ENCODE measurements at places on chromosomes 2 and 18.

DNA sequence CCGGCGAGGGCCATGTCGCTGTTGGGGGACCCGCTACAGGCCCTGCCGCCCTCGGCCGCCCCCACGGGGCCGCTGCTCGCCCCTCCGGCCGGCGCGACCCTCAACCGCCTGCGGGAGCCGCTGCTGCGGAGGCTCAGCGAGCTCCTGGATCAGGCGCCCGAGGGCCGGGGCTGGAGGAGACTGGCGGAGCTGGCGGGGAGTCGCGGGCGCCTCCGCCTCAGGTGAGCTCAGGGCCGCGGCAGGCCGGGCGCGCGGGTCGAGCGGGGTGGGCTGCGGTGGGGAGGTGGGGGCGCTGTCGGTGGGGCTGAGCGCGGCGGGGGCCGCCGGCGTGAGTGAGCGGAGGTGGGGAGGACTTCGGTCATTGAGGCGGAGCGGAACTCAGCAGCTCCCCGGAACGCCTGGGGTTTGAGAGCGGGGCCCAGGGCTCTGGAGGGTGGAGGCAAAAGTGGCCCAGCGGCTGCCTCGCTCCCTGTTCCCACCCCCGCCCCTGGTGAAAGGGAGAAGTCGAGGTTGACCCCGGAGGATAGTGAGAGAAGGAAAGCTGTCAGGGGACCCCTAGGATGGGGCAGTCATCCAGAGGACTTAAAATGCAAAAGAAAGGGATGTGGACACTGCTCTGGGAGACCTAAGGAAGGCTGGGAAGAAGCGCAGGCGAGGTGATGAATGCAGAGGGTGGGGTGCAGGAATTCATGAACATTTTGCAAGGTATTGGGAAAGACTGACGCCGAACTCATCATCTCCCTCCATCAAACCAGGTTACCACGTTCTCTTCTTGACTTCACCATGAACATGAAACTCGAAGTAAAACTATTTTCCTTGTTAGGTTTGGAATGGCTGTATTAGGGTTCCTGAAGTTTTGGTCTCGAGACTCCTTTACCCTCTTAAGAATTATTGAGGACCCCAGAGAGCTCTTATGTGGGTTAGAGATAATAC is 633 bp downstream of the MALT1 start:
- no peak for DNase-seq

GRCh38 chr2:38552259-38552658 is 50.5 kb downstream of the HNRNPLL start:
- DNase-seq: no peak

DNA sequence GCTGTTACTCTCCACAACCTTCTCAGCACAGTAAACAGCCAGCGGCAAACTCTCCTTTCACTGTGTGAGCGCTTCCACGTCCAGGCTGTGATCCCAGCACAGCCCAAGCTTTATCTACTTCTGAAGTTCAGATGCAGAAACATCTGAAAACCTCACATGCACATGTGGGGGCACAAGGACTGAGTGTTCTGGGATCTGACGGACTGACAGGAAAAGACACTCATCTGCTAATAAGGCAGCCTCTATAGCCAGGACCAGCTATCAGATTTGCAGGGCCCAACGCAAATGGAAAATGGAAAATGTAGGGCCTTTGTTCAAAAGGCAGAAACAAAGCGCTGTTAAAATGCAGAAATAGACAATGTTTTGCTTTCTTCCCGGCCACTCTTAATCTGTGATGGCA is 133.8 kb upstream of the ARHGAP28 start:
- DNase-seq: no peak

GRCh38 chr2:44719562-44719961 is 221.9 kb upstream of the SIX3 start:
- no peak for DNase-seq

DNA sequence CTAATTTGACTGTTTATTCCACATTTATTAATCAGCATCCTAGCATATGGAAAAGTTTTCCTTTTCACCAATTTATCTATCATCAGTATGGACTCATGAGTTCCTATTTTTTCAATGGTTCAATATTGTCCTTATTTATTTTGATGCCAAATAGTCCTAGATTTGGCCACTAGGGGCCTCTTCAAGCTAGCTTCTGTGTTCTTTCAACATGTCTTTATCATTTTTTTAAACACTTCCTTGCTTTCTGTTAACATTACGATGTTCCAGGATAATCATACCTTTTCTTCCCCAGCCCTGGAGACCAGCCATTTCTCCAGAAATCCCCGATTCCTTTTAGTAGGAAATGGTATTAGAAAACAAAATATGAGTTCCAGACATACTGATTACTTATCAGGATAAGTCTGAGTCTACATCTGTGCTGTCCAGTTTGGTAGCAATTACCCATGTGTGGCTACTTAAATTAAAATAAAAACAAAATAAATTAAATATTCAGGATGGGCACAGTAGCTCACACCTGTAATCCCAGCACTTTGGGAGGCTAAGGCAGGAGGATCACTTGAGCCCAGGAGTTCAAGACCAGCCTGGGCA is 70.6 kb downstream of the RPE start:
- DNase-seq: peak; percentile 2

GRCh38 chr2:33264766-33265165 is 211.7 kb upstream of the RASGRP3 start:
- DNase-seq: no peak

GRCh38 chr18:55878224-55878623 is 290.2 kb upstream of the TCF4 start:
- no peak for DNase-seq

DNA sequence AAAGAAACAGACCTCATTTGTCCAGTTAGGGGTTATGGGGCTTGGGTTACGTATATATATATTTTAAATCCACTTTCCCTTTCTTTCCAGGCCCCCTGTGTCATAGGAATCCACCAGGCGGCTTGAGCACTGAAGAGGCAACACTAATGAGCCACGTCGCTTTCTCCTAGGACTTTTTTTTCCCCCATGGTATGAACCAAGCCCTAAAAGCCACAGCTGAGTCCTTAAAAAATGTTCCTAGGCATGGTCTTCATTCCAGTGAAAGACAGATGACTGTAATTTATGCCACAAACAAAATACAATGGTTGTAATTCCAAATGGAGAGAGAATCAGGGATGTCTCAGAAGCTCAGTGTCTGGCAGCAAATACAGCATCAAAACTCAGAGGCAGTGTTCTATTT is 146.8 kb downstream of the EPHA4 start:
- DNase-seq: no peak

DNA sequence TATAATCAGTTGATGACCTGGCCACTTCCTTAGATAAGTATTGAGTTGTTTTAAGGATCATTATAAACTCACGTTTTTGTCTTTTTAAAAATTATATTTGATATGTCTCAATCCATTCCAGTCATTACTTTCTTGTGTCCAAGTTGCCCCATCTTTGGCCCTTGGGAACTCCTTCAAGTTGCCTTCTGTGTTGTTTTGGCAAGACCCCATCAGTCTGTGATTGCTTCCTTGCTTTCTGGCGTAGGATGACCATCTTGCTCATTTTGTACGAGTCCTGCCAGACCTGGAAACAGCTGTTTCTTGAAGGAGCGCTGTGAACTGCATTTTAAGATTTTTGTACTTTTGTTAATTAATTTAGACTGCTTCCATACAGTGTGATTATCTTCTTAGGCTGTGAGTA is 68.9 kb upstream of the ITM2C start:
- DNase-seq: no peak

DNA sequence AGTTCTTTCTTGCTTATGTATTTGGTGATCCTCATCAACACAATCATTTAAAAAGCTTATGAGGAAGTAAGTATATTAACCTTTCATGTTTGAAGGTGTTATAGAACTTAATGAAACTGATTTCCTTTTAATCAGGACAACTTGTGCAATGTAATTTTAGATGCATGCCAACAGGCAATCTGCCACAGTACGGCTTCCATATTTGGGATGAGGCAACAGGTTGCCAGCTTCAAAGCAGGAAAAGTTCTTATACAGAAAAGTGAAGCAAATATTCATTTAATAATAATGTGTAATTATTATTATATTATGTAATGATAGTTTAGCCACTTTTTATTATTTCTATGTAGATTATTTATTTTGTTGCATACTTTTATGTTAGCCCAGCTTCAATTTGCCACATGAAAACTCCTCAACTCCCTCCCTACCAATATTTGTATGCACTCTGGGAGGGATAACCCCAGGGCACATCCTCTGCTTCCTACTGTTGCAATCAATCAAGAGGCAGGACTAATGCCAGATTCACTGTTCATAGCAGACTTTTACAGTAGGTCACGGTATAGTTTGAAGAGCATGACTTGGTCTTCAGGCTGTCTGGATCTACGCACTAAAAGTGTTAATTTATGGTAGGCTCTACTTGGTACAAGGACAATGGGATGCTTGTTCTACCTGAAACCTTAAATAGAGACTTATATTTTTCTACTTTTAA is 277.2 kb downstream of the AGPS start:
- no peak for DNase-seq

DNA sequence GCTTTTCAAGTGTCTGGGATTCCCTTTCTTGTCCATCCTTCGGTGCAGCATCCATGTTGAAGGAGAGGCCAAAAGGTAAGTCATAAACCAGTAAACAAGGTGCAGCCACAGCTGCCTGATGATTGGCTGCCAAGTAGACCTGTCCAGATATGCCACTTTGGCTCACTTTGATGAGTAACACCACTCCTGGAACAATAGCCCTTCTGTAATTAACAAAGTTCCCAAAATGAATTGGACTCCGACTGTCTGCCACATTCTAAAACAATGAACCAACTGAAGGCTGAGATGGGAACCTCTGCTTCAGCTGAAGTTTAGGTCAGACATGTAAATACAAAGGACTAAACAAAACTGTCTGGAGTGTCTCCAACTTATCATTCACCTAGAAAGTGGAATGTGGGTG is 82.2 kb upstream of the LGALSL start:
- no peak for DNase-seq

DNA sequence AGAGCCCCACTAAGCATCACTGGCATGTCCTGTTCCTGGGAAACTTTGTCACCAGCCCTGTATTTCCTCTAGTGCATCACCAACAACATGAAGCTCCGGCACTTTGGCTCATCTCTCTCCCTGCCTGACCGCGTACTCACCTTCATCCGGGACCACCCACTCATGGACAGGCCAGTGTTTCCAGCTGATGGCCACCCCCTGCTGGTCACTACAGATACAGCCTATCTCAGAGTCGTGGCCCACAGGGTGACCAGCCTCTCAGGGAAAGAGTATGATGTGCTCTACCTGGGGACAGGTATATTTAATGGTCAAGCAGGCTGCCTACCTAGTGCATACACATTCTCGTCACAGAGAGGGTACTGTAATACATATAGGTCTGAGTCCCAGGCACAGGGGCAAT is 21.0 kb downstream of the SEMA4F start:
- DNase-seq: no peak

DNA sequence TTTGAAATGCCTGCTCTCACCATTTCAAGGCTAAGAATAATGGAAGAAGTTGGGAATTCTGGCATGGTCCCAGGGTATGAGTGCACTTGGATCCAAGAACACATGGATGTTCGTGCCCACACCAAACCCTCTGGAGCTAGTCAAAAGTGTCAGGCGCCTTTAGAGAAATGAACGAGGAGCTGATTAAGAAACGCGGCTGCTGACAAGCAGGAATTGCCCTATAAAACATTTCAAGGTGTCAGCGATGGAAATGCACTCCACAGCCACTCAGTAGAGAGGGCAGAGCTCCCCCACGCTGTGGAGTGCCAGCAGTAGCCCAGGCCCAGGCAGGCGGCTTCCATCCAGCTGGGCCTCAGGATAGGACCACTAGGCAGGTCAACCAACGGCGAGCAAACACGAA is 213.7 kb downstream of the TTC32 start:
- DNase-seq: no peak

GRCh38 chr2:142100970-142101369 is 29.8 kb downstream of the LRP1B start:
- DNase-seq: no peak

- DNase-seq: no peak
Measured at GRCh38 chr18:60021556-60021955, 121.8 kb downstream of the PMAIP1 start.

DNA sequence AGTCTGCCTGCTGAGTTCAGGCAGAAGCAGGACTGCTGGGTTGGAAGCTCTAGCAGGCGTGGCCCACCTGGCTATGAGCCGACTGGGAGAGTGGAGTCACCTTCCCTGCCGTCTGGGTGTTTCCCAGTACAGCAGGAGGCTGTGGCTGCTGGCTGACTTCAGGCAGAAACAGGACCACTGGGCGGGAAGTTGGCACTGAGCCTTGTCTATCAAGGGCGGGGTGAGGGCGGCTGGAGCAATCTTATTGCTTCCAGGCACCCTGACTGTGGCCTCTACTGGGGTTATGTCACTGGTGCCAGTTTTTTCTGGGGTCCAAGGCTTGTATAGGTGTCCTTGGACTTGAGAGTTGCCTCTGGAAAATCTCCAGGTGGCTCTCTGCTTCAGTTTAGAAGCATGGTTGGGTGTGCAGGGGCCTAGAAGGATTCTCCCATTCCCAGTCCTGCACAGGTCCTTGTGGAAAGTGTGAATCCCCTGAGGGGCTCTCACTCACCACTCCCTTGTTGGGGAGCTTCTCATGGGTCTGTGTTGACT is 30.5 kb downstream of the LTBP1 start:
- DNase-seq: no peak

- DNase-seq: no peak
Measured at GRCh38 chr2:2464643-2465042, 133.6 kb upstream of the MYT1L start.

DNA sequence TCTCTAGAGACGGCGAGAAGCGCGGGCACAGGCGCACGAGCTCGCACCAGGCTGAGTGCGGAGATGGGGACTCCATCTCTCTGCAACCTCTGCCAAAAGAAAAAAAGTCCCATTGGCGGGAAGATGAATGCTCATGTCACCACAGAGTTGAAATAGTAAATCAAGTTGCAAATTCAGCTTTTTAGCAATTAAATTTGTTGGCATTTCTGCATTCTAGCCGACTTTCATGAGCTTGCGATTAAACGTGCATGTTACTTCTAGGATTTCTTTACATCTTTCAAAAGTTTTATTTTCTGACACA is 588 bp downstream of the CHAC2 start:
- no peak for DNase-seq

DNA sequence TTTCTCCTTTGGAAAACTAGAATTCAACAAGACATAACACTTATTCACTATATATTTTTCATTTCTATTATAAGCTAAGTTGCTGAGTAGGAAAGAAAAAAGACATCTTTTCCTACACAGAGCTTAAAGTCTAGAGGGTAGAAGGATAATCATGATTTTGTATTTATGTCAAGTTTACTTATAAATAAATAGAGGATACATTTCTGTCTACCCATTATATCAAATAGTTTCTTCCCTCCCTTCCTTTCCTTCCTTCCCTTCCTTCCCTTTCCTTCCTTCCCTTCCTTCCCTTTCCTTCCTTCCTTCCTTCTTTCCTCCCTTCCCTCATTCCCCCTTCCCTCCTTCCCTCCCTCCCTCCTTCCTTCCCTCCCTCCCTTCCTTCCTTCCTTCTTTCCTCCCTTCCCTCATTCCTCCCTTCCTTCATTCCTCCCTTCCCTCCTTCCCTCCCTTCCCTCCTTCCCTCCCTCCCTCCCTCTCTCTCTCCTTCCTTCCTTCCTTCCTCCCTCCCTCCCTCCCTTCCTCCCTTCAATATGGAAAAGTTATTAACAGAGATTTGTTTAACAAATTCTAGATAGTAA is 308.4 kb upstream of the COL3A1 start:
- DNase-seq: no peak

Measured in CD4-positive, alpha-beta T cell treated with Interleukin-2 at 100 ng/mL for 4 hours (primary cell).